Adrenal gland (tissue), 19 donors: ENCODE measurements at places on chromosomes 16 and 17.

- DNase-seq = peak; percentile 46
- no peaks in the 10 kb centered on the region for H3K36me3 ChIP-seq
- no peaks in the 10 kb centered on the region for H3K27me3 ChIP-seq
- H3K27ac ChIP-seq = no peak overlapping the region
These were observed 16.6 kb downstream of the TUBD1 start for GRCh38 chr17:59876107-59876506.

DNA sequence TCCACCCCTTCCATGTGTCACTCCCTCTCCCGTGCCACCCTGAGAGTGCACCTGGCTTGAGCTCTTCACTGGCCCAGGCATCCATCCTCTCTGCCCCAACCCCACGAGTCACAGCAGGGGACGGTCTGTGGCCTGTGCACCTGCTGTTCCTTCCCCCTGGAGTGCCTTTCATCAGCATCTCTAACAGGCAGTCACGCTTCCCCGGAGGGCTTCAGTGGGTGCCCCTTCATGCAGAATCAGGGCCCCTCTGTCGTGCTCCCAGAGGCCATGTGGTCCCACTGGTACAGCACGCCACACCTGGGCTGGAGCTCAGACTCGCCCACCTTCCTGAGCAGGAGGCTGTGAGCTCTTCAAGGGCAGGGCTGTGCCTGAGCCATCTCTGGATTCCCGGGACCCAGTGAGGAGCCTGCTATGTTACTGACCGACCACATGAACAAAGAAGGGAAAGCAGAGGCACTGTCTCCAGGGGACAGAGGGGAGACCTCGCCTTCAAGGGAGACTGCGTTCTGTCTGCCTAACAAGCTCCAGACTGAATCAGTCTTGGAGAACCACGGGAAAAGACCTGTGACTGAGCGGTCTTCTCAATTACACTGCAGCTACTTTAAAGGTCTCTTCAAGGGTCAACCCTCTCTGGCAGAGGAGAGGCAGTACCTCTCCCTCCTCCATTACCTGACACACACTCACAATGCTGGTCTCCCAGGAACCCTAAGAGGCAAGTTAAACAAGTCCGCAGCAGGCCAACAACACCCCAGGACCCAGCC is 78.8 kb upstream of the DOC2B start:
- peaks cover 5% of the 10 kb centered on the region for H3K36me3 ChIP-seq
- H3K4me3 ChIP-seq = no peak overlapping the region
- peak overlapping the region; percentile 60 for H3K27ac ChIP-seq
- no peaks in the 10 kb centered on the region for H3K27me3 ChIP-seq

GRCh38 chr17:3213587-3213986 is 6.1 kb downstream of the OR1A1 start:
- no peaks in the 10 kb centered on the region for H3K27me3 ChIP-seq
- H3K4me3 ChIP-seq = no peak overlapping the region
- no peaks in the 10 kb centered on the region for H3K4me1 ChIP-seq

- no peaks in the 10 kb centered on the region for H3K36me3 ChIP-seq
- H3K4me3 ChIP-seq = no peak overlapping the region
- no peaks in the 10 kb centered on the region for H3K27me3 ChIP-seq
- no peak overlapping the region for H3K27ac ChIP-seq
These were observed 89.0 kb downstream of the SHISA6 start for GRCh38 chr17:11330006-11330405.

GRCh38 chr16:80899809-80900592 is 95.6 kb upstream of the CDYL2 start:
- H3K4me3 ChIP-seq = no peak overlapping the region
- H3K27me3 ChIP-seq = no peaks in the 10 kb centered on the region
- no peak overlapping the region for H3K27ac ChIP-seq
- no peaks in the 10 kb centered on the region for H3K36me3 ChIP-seq

DNA sequence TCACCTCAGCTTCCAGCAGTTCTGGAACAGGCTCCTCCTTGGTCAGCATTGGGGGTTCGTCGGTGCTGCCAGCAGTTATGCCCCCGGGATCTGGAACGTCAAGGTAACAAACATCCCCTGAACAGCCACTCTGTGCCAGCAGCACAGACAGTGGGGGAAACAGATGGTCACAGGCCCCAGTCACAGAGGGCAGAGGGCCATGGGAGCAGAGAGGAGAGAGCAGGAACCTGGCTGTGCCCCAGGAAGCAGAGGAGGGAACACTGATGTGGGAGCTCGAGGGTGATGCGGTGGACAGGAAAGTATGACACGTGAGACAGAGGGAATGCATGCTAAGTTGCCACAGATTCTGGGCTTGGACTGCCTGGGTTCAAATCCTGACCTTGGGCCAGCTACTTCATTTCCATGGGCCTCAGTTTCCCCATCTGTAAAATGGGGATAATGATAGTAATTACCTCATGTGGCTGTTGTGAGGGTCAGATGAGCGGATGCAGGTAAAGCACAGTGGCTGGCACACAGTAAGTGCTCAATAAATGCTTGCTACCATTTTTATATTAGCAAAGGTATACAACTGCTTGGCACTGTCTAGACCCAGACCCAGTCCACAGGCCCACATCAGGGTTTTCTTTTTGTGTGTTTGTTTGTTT is 4.9 kb downstream of the BCL7C start:
- no peak for DNase-seq
- peaks cover 9% of the 10 kb centered on the region for H3K4me1 ChIP-seq
- peak overlapping the region; percentile 40 for H3K27ac ChIP-seq
- no peaks in the 10 kb centered on the region for H3K27me3 ChIP-seq
- H3K36me3 ChIP-seq = peaks cover 45% of the 10 kb centered on the region

DNA sequence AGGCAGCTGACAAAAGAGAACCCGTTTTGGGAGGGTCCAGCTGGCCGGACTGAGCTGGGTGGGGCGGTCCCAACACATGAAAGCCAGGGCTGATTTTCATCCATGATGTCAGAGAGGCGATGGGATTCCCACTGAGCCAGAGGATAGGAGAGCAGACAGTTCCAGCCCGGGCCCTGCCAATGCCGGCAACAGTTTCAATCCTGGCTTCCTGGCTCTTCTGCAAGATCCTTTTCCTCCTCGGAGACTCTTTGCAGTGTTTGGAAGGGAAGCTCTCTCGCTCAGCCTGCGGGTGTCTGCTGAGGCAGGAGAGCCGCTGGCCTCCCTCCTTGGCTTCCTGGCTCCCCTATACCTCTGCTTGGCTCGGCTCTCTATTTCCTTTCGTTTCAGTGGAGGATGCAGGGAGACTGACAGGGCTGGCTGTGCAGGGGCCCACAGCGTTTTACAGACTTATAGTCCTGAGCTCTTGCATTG is 145.5 kb upstream of the SOX9 start:
- peak; percentile 26 for DNase-seq
- no peaks in the 10 kb centered on the region for H3K4me1 ChIP-seq
- no peak overlapping the region for H3K4me3 ChIP-seq
- no peak overlapping the region for H3K27ac ChIP-seq
- H3K36me3 ChIP-seq = no peaks in the 10 kb centered on the region

DNA sequence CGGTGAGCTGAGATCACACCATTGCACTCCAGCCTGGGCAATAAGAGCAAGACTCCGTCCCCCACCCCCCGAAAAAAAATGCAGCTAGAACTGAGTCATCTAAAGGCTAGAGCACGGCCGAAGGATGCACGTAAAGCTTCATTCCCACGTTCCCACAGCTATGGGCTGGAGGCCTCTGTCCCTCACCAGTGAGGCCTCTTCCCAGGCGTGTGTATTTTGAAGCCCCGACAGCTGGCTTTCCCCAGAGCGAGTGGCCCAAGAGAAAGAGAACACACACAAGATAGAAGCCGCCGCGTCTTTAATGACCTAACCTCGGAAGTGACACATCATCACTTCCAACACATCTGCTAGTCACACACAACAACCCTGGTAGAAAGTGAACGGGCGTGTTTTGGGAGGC is 6.6 kb upstream of the KCTD5 start:
- H3K27ac ChIP-seq = no peak overlapping the region
- H3K36me3 ChIP-seq = no peaks in the 10 kb centered on the region
- no peak for DNase-seq

GRCh38 chr17:8315764-8316217 is 5.8 kb downstream of the ARHGEF15 start:
- DNase-seq = no peak
- no peak overlapping the region for H3K4me3 ChIP-seq
- no peaks in the 10 kb centered on the region for H3K36me3 ChIP-seq
- H3K27ac ChIP-seq = no peak overlapping the region

- no peaks in the 10 kb centered on the region for H3K36me3 ChIP-seq
- H3K4me1 ChIP-seq = no peaks in the 10 kb centered on the region
- DNase-seq = no peak
- H3K27me3 ChIP-seq = no peaks in the 10 kb centered on the region
These were observed 277.9 kb upstream of the MON1B start for GRCh38 chr16:76913046-76913445.

DNA sequence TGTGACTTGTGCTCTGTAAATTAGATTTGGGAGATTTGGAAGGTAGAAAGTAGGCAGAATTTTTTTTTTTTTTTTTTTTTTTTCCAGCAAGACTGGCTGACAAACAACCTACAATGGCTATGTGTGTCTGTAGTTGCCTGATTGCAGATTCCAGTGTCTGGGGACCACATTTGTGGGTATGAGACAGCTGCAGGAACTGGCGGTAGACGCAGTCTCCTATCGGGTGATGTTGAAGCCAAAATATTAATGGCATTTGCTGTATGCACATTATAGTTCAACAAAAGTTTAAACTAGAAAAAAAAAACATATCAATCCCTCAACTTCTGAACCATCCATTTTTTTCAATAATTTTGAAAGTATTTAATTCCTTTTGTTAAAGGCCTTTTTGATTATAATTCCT is 665.2 kb downstream of the TOX3 start:
- H3K36me3 ChIP-seq = no peaks in the 10 kb centered on the region
- no peak overlapping the region for H3K27ac ChIP-seq
- DNase-seq = no peak
- H3K4me3 ChIP-seq = no peak overlapping the region

DNA sequence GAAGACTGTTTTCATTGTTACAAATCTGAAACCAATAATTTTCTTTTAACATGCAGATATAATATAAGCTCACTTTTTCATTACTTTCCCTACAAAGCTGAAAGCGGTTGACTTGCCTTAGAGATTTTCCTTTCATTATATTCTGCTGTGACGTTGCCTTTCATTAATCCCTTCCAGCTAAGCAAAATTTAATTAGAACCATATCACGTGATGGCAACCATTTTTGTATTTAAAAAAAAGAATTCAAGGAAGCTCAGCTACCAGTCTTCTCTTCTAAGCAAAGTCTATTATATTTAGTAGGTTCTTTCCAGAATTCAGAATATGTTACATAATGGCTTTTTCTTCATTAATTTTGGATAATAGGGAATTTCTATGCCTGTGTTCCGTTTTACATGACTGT is 186.5 kb downstream of the PRKCA start:
- DNase-seq = no peak
- no peaks in the 10 kb centered on the region for H3K36me3 ChIP-seq
- H3K4me3 ChIP-seq = no peak overlapping the region
- H3K27me3 ChIP-seq = no peaks in the 10 kb centered on the region
- H3K4me1 ChIP-seq = no peaks in the 10 kb centered on the region

GRCh38 chr17:74981318-74981978 is 6.0 kb upstream of the CDR2L start:
- no peak overlapping the region for H3K4me3 ChIP-seq
- H3K27ac ChIP-seq = peak overlapping the region; percentile 68
- no peaks in the 10 kb centered on the region for H3K27me3 ChIP-seq
- no peak for DNase-seq

- H3K4me1 ChIP-seq = no peaks in the 10 kb centered on the region
- no peak overlapping the region for H3K4me3 ChIP-seq
- no peak overlapping the region for H3K27ac ChIP-seq
- no peaks in the 10 kb centered on the region for H3K27me3 ChIP-seq
These were observed 573.4 kb downstream of the CDH13 start for GRCh38 chr16:83200005-83200779.

DNA sequence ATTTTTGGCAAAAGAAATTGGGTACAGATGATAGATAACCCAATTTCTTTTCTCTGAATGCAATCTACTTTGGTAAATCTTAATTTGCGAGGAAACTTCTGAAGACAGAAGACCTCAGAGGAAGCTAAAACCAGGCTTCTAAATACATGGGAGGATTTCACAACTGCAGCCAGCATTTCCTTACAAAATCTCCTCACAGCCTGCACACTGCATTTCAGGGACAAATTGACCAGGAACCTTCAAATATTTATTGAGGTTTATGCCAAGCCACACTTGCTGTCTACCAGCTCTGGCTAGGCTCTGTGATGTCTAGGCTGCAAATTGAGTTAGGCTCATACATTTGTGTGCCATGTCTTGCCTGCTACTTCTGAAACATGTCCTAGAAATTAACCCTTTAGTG is 167.3 kb upstream of the CDH5 start:
- no peak for DNase-seq
- H3K27me3 ChIP-seq = no peaks in the 10 kb centered on the region
- H3K36me3 ChIP-seq = no peaks in the 10 kb centered on the region

DNA sequence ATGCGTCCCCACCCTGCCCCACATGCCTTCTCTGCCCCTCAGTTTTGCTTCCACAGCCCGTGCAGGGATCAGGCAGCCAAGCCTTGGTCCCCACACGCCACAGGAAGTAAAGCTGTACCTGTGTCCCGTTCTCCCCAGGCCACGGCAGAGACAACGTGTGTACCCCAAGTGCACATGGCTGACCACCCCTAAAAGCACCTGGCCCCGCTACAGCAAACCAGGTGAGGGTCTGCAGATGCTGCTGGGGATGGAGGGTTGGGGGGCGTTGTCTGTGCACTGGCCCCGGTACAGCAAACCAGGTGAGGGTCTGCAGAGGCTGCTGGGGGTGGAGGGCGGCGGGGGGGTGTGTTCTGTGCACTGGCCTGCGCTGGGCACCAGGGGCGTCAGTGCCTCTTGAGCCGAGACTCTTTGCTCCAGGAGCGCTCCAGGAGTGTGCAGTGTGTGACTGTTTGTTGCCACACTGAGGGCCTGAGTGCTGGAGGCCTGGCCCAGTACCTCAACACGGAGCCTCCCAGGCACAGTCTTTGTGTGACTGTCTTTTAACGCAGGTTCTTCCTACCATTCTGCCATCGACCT is 18.8 kb downstream of the TCF25 start:
- H3K36me3 ChIP-seq = no peaks in the 10 kb centered on the region
- DNase-seq = no peak
- H3K27me3 ChIP-seq = no peaks in the 10 kb centered on the region
- no peaks in the 10 kb centered on the region for H3K4me1 ChIP-seq
- no peak overlapping the region for H3K27ac ChIP-seq
- H3K4me3 ChIP-seq = no peak overlapping the region

- peak; percentile 95 for DNase-seq
- H3K27ac ChIP-seq = peak overlapping the region; percentile 92
- no peaks in the 10 kb centered on the region for H3K36me3 ChIP-seq
- H3K4me3 ChIP-seq = no peak overlapping the region
These were observed 128.5 kb downstream of the PARN start for GRCh38 chr16:14501331-14502255.
